ENCODE measurements at places on chromosomes 5 and 9.

DNA sequence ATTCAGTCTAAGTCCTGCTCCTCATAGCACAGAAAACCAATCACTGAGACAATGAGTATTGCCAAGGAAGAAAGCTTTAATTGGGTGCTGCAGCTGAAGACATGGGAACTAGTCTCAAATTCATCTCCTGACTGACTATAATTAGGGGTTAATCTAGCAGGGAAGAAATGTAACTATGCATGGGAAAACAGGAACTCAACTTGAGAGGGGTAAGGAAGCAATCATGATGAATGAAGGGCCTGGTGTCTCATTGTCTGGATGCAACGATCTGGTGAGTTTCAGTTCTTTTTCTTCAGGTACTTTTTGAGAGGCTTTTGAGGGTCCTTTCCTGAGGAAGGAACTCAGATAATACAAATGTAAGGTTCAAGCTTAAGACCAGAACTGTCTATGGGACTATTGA lies 24.0 kb upstream of the OCLN start:
- no peak for DNase-seq

DNA sequence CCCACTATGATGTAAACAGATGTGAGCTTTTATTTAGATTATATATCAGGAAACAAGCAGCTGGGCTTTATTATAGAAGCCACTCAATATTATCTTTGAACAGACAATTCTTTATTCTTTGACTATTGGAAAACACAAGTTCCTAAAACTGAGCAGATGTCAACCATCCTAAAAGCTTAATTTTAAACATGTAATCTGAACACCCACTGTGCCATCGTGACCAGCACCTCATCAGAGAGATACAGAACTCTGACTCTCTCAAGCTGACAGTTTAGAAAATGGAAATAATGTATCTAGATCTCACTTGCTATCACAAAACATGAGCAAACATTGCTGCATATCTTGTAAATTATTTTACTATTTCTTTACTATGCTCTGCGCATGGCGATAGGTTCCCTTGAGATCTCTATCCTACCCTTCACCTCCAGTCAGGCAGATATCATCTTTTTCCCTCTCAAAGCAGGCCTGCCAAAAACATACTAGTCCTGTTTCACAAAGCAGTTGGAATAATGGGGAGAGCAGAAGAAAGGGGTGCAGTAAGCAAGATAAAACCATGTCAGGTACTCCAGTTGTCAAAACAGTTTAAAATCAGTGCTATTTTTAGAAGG lies 151.0 kb downstream of the KIAA0825 start:
- DNase-seq, result no peak

GRCh38 chr5:59222687-59223511 lies 640.0 kb downstream of the RAB3C start:
- DNase-seq, result no peak

DNA sequence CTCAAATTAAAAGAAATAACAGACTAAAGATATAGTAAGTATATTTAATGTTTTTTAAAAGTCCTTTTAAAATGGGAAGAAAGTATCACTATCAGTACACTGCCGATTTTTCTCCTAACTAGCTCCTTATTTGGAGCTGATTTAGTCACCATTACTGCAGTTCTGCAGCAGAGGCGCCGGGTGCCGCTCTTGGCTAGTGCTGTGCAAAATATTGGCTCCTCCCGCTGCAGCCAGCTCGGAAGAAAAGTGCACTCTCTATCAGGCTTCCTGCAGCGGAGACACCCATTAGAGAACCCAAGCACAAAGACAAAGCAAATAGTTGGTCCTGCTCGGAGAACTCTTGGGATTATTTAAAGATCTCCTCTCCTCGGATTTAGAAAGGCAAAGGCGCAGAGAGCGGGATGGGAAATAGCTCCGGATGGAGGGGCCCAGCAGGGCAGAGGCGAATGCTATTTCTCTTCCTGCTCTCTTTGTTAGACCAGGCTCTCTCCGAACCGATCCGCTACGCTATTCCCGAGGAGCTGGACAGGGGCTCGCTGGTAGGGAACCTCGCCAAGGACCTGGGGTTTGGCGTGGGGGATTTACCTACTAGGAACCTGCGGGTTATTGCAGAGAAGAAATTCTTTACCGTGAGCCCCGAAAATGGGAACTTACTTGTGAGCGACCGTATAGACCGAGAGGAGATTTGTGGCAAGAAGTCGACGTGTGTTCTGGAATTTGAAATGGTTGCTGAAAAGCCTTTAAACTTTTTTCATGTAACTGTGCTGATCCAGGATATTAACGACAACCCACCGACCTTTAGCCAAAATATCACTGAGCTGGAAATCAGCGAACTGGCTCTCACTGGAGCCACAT lies at the start of gene PCDHGB3:
PCDHGB3 (plus strand) TSS at position 249 of the 855 bp plus-strand sequence; CDS start at position 402, 153 bp downstream.
- peak; percentile 69 for DNase-seq

GRCh38 chr9:10079284-10079964 lies 533.4 kb downstream of the PTPRD start:
- DNase-seq, result no peak

- no peak for DNase-seq
Measured at GRCh38 chr9:104911032-104911607, 16.8 kb downstream of the ABCA1 start.

DNA sequence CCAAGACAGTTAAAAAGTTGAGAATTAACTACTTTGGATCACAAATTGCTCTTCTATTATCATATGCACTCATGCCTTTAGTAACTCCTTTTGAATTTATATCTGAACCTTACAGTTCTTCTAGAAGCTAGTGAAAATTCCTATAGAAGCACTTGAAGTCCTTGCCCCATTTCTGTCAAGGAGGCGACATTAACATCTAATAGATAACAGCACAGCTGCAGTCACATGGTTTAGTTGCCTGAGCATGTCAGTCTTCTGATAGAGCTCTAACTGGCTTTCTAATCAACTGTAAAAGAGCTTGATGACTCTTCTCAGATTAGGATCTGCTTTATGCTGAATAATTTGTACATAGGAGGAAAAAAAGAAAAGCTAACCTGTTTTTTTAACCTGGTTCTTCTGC lies 9.0 kb downstream of the RFESD start:
- DNase-seq, result no peak

- no peak for DNase-seq
Measured at GRCh38 chr5:119808024-119808423, 178.7 kb downstream of the FAM170A start.

DNA sequence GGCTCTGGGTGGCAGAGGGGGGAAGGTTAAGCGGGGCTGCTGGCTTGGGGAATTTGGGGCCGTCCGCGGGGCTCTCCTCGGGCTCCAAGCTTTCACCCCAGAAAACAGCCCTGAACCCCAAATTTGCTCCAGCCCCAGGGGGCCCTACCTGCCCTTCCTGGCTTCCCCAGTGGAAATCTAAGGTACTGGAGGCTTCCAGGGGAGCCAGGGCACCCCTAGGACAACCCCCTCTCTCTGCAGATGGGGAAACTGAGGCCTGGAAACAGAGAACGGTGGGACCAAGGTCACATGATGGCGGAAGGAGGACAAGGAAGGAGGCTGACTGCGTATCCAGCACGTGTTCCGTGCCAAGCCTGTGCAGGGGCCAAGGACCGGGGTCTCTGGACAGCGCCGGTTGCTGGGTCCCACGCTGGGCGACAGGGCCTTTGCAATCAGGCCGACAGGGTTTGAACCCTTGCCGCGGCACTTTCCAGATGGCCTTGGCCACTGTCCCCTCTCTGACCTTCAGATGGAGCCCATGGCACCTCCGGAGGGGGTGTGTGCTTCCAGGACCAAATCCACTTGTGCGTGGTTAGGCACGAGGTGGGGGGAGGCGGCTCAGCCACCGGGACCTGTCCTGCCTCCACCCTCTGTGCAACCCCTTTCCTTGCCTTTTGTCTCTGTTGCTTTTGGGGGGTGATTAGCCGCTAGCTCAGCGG lies 183.1 kb downstream of the C9orf50 start:
- no peak for DNase-seq

DNA sequence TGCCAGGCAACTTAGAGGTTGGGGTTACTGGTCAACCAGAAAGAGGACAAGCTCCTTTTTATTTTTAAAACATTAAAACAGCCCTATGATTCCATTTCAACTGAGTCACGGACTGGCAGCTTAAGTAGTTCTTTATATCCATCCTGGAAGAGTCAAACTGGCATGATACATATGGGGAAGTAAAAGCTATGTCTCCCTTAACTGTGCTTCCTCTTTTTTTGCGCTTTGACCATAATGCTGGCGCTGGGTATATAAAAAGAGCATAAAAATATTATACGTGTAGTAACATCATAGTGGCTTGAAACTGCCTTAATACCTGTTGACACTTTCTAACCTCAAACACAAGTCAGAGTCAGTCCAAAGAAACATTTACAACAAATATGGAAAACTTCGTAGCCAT lies 274.4 kb downstream of the CSNK1G3 start:
- DNase-seq, result peak; percentile 35

- DNase-seq, result no peak
Measured at GRCh38 chr9:87338088-87338989, 159.3 kb upstream of the DAPK1 start.

DNA sequence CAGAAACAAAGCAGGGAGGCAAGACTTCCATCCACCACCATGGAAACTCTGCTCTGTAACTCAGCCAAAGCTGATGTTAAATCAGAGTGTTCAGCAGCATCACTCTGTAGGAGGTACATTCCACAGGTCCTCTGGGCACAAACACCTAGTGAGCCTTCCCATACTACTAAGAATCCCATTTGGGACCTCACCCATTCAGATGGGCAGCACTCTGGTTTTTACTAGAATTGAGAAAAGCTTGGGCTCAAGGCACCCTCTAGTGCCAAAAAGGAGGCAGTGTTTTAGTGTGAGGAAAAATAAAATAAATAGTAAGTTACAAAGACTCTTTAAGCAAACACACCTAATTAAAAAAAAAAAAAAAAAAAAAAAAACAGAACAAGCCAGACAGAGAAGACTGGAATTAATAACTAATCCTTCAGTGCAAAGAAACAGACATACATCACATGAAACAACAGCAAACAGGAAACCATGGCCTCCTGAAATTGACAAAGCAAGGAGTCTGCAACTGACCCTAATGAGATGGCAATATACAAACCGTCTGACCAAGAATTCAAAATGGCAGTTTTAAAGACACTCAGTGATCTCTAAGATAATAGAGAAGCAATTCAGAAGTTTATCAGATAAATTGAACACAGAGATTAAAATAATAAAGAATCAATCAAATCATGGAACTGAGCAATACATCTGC lies 159.5 kb downstream of the GNA14 start:
- no peak for DNase-seq

- DNase-seq, result no peak
Measured at GRCh38 chr9:128246471-128246870, 29.3 kb downstream of the GOLGA2 start.

DNA sequence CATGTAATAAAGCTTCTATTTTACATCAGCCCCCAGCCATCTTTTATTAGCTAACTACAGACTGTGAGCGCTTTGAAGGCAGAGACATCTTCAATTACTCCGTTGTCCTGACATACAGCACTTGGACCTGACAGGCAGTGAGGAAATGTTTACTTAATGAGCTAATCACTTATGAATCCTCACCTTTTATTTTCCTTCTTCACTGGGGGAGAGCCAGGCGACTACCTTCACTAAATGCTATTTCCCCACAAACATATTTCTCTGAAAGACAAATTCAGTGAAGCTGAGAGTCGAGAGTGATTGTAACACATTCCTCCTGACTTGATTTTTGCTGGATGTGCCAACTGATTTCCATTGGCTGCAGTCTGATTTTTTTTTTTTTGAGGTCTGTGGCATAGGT lies 192.1 kb upstream of the CLINT1 start:
- DNase-seq, result no peak

- DNase-seq, result no peak
Measured at GRCh38 chr5:56534102-56534829, 281.1 kb upstream of the MAP3K1 start.

DNA sequence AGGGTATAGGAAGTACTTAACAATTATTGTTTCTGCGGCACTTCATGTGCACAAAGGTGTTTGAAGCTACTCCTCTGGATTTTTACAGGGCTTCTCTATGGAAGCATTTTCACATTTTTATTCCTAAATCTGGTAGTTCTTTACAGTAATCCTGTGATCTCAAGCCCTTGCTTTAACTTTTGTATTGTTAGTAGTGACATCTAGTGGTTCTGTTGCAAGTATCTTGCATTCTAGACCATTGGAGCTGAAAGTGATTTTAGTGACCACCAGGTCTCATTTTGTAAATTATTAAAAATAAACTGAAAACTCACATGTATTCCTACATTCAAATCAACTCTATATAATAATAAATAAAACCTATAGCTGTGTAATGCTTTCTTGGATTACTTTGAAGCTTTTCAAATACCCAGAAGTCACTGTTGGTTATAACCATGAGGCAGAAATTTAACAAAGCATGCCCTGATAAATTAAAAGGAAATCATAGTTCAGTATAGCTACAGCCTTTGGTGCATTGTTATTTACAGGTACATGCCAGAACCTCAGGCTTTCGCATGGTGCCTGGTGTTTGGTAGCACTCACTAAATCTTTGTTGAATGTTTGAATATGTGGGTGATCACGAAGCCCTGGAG lies 18.9 kb downstream of the RPS23 start:
- DNase-seq, result peak; percentile 52

DNA sequence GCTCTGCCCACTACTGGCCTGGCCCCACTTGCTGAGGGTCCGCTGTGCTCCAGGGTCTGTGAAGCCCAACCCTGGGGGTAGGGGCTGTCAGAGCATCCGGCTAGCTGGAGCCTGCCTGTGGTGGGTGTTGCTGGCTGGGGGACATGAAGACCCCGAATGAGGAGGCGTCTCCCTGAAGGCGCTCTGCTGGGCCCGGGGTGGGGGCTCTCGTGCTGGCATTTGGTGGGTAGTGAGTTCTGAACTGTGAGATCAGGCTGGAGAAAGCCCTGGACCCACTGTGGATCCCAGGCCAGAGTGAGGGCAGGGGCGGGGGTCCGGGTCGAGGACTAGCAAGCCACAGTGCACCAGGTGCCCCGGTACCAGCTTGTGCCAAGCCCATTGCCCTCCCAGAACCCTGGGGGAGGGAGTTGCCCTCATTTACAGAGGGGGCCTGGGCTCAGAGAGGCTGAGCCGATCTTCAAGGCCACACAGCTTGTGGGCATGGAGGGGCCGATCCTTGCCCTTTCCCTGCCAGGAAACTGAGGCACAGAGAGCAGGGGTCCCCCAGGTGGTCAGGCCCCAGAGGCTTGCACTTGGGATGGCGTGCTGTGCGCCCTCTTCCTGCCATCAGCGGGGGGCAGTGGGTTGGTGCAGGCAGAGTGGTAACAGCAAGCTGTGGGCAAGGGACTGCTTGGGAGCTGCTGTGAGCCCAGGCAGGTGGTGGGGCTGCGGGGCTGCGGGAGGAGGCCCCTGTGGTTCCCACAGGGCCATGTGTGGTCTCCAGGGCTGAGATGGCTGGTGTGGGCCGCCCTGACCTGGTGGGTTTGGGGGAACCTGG lies 15.9 kb downstream of the RXRA start:
- DNase-seq, result no peak

- DNase-seq, result no peak
Measured at GRCh38 chr9:130267930-130268329, 2.4 kb downstream of the HMCN2 start.

GRCh38 chr9:3804103-3804502 lies 278.3 kb upstream of the RFX3 start:
- no peak for DNase-seq

Data from RPMI8226 (cell line).